ENCODE measurements at places on chromosomes 2 and 18.
A peak's percentile ranks its signal among the peaks of the same experiment; 100 is the strongest.

DNA sequence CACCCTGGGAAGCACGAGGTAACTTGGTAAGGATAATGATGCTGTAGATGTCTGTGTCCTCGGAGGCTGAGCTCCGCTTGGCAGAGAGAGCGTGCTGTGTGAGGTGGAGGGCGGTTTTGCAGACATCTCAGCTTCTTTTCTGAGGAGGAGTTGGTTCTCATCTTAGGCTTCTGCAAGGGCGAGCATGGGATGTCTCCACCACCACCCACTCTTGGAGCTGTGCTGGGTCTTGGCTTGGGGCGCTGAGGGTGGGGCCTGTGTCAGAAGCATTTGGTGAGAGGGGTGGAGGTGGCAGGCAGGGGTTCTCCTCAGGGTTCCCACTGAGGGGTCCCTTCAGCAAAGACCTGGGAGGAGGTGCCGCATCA, 9.2 kb downstream of the OXER1 start:
- no peak for DNase-seq

- DNase-seq = no peak
These were observed 52.5 kb upstream of the CAVIN2 start for GRCh38 chr2:191899410-191899809.

DNA sequence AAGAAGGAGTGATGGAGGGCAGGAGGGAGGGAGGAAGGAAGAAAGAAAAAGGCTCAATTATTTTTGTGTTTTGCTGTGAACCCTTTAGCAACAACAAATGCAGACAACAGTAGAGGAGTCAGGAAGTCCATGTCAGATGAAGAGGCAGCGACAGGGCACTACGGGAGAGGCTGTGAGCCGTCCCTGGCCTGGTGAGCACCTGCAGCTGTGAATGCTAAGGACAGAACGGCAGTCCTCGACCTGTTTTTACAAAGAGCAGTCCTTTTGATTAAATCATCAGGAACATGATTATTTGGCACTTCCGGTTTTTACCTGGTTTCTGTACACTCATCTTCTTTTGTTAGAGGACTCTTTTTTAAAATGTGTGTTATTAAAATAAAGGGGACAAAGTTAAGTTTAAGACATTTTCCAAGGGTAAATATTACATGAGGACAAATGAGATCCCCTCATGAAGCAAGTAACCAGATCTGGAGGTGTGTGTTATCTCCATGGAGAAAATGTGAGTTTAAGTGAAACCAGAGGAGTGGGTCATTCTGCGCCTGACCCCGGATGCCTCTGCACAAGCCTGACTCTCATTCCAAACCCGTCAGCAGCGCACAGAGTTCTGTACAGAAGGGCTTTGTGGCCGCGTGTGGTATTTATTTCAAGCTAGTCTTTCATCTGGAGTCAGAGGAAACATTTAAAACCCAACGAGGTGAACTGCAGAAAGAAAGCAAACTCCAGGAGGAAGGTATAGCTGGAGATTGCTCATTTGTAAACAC, 492.5 kb downstream of the SOX11 start:
- no peak for DNase-seq

GRCh38 chr2:10397297-10397875, 50.7 kb downstream of the ODC1 start:
- no peak for DNase-seq

GRCh38 chr2:8304821-8305766, 376.8 kb upstream of the ID2 start:
- DNase-seq = no peak

DNA sequence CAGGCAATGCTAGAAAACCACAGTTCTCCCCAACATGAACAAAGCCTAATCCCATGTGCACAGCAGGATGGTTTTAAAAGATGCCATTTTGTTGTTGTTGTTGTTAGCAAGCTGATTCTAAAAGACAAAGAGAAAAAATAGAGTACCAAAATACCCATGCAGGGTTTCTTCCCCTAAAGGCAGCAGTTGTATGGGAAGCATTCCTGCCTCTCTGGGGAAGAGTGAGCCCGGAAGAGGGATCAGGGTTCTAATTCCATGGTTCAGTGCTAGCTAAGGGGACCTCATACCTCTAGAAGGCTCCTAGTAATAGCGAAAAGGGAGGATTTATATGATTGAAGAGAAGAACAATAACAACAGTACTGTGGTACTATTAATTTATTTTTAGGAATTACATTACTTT, 327.6 kb downstream of the DPP10 start:
- DNase-seq = no peak

DNA sequence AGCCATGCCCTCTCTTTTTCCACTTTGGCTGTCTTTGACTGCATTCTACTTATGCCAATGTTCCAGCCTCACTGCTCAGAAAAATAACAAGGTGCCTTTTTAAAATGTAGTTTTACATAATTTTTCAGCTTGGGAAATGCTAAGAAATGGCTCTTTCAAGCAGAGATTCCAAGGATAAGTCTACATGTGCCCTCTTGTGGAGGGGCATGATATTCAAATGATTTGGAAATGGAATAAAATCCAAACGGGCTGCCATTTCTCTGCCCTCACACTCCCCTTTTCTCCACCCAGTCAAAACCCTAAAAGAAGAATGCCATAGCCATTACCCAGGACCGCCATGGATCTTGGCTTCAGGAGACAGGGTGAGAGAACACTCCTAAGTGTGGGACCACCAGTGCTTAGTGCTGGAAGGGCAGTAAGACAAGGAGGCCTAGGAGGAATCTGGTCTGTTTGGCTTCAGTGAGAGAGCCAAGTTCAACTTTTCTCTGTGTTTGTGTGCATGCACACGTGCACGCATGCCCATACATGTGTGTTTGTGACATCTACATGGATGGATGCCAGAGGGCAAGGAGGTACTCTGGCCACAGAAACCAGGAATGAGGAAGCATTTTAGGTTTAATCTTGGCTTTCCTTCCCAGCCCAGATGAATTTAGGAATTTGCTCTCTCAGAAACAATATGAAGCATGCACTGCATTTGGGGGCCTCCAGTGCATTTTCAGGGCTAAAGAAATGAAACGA, 174.0 kb upstream of the SLC14A2 start:
- DNase-seq = no peak

GRCh38 chr2:48341551-48342133, 188.3 kb upstream of the STON1 start:
- DNase-seq = peak; percentile 79

DNA sequence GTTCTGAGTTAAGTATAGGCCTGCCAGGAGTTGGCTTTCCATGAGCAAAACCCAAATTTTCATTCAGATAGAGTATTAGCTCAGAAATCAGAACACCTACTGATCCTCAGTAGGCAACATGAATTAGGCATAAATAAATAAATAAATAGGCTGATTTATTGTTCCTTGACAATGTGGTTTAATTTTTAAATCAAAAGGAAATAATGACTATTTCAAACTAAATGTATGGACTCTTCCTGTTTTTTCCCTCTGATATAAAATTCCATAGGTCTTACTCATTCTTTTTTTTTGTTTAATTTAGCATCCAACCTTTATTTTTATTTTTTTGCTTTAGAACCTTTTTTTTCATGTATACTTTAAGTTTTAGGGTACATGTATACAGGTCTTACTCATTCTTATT, 140.2 kb upstream of the ITGA6 start:
- no peak for DNase-seq

GRCh38 chr2:135485441-135485840, 45.6 kb downstream of the ZRANB3 start:
- DNase-seq = no peak

Data from hippocampal formation (tissue), 2 donors.